ENCODE measurements at places on chromosomes 5 and 9. TPM values are rescaled to one million over a fixed set of nuclear protein-coding genes. Genes with fewer than 3 reads are reported as not detected.

DNA sequence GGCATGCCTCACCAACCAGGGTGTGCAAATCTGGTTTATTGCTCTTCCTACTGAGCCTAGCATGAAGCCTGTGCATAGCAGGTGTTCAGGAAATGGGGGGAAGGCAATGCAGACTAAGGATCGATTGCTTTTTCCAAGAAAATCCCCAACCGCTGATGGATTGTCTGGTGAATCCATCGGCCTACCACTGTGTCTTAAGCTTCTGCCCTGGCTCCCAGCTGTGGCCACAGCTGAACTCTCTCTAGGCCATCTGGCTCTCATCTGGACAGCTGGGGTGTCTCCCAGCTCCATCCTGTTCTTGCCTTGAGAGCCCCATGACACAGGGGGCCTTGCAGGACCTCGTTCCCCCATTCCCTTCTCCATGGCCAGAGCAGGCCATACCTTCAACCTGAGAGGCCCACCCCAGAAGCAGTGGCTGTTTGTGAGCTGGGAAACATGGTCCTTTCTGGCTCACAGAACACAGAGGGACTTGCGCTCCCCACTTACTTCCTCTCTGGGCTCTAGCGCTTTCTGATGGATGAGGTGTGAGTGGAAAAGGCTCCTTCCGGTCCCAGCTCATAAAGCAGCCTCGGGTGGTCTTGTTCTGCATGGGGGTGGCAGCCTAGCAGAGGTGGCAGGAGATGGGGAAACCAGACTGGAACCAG lies 41.8 kb downstream of the COL27A1 start:
- DNase-seq = no peak

HOMER1 gene
- 7.8 TPM for total RNA-seq

DNA sequence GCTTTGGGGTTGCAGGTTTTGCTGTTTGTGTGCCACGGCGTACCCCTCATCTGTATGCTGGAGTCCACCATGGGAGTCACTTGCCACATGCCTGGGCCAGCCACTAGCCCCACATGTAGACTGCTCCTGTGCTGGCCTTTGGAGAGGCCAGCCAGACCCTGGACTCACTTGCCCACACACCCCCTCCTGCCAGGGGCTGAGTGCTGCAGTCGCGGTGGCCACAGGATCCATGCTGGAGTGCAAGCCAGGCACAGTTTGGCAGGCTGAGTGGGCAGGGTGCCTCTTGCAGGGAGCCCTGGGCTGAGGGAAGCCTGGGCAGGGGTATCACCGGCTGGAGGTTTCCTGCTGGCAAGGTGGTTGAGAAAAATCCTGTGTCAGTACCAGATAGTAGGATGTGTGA lies 25.6 kb upstream of the GCNT1 start:
- DNase-seq = no peak

DNA sequence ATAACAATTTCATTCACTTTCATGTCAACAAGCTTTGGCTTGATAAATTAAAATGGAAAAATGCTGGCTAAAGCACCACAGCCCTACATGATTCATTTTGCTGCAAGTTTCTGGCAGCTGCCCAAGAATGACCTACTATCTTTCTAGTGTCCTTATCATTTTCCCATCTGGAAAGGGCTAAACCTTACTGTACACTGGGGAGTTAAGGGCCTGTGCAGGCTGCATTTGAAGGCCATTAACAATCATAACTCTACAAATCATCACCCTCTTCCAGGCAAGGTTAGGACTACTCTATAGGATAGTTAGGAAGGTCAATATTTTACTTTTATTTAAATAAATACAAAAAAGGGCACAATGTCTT lies 579.7 kb upstream of the ZNF608 start:
- DNase-seq = peak; percentile 85

DNA sequence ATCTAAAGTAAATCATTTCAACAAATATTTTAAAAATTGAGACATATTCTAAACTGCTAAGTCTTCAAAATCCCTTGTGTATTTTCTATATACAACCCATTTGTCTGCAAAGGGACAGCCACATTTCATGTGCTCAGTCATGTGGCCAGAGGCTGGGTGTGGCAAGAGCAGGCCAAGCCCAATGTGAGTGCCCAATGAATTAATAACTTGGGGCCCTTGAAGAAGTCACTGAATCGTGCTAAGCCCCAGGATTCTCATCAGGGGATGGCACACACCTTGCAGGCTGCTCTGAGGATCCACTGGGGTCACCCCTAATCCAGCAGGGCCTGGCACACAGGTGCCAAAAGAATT lies 78.2 kb upstream of the SMIM23 start:
- no peak for DNase-seq

NEURL1B gene
- 14.6 TPM for total RNA-seq

DNA sequence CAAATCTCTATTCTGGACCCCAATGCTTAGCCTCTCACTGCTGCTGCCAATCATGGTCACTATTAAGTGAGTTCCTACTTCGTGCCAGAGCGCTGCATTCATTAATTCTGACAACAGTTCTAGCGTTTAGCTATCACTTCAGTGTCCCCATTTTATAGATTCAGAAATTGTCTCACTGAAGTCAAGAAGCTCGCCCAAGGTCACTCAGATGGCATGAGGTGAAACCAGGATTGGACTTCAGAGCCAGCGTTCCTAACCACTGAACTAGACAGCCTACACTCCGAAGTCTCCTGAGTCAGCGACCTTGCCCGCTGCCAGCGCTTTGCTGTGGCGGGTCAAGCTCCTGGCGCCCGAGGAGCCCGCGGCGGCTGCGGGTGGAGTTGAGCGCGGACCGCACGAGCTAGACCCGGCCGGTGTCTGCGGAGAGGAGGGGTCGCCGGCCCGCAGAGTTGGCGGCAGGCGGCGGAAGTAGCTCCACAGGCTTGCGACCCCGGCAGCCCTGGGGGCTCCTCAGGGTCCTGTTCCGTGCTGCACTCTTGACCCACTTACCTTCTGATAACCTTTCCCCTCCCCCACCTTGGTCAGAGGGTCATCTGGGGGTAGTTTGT lies 2.1 kb upstream of the GABRB2 start:
- DNase-seq = peak; percentile 6

GRCh38 chr5:122350496-122350895 lies 38.5 kb downstream of the SNCAIP start:
- DNase-seq = no peak

DNA sequence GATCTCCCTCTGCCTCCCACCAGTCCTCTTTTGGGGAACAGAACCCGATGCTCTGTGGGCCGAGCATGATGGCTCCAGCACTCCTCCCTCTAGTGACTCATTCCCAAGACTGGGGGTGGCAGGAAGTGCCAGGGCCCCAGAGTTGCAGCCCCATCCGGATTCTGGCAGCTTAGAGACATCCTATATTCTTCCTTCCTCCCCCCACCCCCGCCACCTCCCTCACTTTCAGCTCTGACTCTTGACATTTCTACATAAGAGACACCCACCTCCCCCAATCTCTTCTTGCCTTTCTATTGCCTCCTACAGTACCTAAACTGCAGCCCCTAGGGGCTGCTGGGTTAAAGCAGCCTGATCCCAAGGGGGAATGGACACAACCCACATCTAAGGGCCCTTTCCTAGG lies 47.1 kb upstream of the MATR3 start:
- DNase-seq = peak; percentile 69

DNA sequence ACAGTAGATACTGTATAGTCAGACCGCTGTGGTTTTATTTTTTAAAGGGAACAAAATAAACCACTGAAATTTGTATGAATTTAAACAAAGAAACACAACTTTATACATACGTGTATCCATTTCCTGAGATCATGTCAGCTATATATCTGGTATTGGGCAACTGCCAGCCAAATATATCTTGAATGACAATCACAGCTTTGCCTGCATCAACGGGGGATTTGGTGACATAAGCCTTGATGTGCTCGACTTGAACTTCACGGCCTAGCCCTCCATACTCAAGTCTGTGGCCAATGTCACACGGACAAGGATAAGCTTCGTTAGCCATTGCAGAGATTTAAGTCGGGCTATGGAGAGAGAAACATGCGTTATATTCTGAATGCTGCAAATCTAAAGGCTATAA lies 17.3 kb downstream of the CMBL start:
- no peak for DNase-seq

GRCh38 chr5:32193591-32193990 lies 19.5 kb upstream of the GOLPH3 start:
- DNase-seq = peak; percentile 79

STK32A gene
- total RNA-seq = not detected

DOCK2 gene
- total RNA-seq = 6.1 TPM

ZFP37 gene
- total RNA-seq = 4.9 TPM

DNA sequence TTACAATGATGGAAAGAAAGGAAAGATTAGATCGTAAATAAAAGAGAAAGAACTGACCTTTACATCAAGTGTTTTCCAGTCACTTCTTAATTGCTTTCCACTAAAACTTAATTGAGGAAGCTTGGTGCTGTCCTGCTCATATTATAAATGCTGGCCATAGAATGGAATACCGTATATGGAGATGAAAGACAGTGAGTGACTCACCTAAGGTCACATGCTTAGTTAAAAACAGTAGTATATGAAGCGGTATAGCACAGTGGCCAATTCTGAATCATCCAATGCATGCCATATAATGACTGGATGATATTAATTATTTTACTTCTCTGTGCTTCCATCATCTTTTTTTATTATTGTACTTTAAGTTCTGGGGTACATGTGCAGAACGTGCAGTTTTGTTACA lies 482.4 kb upstream of the SGCD start:
- DNase-seq = no peak

- peak; percentile 45 for DNase-seq
Observed at GRCh38 chr9:131833906-131834305, 94.0 kb upstream of the RAPGEF1 start.

DMGDH gene
- total RNA-seq = 0.13 TPM

SHB gene
- 33.2 TPM for total RNA-seq

- no peak for DNase-seq
Observed at GRCh38 chr9:15357050-15357653, 50.1 kb upstream of the TTC39B start.

GRCh38 chr5:158434749-158435148 lies 575.8 kb upstream of the CLINT1 start:
- DNase-seq = no peak

DNA sequence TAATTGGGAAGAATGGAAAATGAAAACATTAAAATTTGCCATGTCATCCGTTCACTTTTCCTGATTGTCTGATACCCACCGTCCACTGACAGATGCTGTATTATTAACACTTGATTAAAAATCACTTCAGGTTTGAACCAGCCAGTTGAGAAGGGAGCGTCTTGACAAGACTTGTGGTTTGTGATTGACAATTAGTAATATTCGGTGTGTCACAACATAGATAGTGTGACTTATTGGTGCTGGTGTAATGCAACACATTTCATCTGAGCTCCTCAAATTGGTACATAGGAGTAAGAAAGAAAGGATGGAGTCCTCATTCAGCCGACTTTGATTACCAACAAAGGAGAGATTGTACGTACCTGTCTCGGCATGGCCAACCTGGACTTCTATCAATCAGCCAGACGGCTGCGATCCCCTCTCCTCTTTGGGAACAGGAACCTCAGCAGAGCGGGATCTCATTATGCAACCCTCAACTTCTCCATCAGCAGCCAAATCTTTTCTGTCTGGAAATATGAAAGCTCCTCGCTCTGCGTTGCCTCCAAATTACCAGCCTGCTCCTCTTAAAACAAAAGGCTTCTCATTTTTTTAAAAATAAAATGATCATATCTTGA lies 211.7 kb upstream of the MVB12B start:
- no peak for DNase-seq

DNA sequence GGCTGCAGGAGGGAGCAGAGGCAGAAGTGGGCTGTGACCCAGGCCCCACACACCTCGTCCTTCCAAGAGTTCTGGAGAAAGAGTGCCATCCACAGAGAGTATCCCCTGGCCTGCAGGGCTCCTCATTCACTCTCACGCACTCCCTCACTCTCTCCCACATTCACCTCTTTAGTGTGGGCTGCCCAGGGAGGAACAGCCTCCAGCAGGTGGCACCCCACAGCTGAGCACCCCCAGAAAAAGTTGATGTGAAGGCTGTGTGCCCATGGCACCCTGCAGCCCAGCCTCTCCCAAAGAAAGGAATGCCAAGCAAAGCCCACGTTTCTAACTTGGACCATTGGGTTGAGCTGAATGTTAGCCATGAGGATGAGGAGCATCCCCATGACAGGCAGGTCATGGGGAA lies 4.5 kb upstream of the SHC3 start:
- no peak for DNase-seq

- no peak for DNase-seq
Observed at GRCh38 chr5:16271851-16272250, 92.3 kb upstream of the MARCHF11 start.

DNA sequence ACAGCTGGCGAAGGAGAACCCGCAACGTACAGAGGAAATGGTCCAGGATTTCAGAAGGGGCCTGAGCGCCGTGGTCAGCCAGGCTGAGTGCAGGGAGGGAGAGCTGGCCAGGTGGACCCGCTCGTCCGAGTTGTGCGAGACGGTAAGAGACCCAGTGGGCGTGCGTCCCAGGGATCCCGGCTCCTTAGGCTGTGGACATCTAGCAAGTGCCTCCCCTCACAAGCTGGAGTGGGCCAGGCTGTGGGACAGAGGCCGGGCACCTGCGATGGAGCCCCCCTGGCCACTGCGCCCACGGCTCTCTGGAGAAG lies 29.5 kb upstream of the LRRC14B start:
- no peak for DNase-seq

DNA sequence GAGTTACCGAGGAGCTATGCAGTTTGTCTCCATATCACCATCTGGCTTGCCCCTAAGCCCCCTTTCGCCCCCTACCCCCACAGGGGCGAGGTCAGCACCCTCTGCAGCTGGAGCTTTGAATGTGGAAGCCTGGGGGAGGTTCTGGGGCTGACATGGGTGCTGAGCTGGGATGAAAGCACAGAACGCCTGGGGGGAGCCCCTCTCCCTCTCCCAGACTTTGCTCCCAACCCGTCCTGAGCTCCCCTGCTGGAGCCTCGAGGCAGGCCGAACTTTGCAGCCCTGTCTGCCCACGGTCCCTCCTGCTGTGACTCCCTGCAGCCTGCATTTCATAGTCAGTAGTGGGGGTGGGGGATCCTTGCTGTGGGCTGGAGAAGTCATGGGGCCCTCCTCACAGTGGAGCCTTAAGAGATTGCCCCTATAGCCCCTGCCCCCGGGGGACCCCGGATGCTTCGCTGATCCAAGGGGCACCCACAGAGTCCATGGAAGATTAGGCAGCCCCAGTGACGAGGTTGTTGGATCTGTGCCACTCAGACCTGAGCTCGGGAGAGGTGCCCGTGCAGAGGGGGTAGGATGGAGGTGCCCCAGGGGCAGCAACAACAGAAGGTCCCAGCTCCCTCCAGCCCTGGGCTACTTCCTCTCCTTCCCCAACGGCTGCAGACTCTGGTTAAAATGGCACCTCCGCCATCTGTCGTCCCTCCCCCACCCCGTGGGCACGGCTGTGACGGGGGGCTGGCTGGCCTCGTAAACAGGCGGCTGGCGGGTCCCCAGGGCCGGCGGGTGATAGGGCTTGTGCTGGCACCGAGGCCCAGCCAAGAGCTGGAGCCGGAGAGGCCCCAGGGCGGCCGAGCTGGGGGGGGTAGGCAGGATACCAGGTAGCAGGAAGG lies 162.0 kb downstream of the C9orf50 start:
- no peak for DNase-seq

LCN15 gene
- total RNA-seq = not detected

DNA sequence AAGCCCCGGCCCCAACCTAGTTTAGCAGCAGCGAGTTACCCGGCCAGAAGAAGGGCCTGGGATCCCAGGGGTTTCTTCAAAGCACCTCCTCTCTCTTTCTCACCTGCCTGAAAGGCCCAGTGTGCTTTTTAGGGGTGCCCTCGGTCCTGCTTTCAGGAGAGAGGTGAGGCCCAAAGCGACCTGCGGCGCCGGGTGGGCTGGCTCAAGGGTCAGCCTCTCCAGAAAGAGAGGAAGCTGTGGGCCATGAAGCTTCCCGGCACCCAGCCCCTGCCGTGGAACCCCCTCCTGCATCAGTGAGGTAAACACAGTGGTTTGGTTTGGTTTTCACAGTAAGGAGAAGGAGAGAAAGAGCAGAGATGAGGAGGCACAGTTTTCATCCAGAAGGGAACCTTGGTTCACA lies 4.3 kb downstream of the FOXB2 start:
- DNase-seq = no peak
